ENCODE measurements at places on chromosomes 7 and 10.

DNA sequence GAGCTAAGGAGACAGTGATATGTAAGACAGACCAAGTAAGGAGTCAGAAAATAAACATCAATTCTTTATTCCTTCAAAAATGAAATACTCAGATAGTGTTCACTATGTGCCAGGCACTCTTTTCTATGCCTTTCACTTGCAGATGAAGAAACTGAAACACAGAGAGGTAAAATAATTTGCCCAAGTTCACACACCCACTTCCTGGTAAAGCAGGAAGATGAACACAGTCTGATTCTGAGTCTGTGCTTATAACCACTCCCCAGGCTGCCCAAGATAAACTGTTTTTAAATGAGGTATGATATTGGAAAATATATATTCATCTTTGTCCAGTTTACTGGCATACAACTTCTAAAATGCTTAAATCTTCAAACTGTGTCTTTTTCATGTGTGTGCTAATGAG lies 294.4 kb upstream of the NPVF start:
- DNase-seq: no peak

DNA sequence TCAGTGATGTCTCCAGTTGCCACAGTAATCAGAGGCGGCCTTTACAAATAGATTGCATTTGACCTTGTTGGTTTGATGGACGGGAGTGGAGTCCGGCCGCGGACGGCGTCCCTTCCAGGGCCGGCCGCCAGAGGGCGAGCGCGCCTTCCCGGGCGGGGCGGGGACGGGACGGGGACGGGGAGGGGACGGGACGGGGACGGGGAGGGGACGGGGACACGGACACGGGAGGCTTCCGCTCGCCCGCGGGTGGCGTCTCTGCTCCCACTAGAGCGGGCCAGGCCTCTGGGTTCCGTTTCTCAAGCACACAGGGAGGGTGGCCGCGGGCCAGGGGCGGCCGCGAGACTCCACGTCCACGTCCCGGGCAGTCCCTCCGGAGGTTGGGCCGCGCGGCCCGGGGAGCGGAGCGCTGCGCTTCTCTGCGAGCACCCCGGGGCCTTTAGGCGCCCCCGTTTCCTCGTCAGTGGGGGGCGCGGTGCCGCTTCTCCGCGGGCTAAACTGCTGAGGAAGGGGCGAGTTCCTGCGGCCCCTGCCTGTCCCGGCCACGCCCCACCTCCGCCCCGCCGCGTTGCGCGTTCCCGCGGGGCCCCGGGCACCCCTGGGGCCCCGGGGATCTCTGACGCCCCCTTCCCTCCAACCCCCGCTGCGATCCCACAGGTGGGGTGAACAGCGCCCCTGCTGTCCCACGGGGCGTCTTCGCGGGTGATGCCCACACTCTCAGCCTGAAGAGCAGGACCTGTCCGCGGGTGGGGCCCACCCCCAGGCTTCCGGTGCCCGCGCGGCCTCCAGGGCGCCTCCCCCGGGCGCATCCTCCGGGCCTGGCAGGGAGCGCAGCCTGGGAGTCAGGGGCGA lies 84.2 kb upstream of the MKI67 start:
- DNase-seq: peak; percentile 26

GRCh38 chr7:32102432-32102873 lies 32.2 kb upstream of the PDE1C start:
- DNase-seq: no peak

DNA sequence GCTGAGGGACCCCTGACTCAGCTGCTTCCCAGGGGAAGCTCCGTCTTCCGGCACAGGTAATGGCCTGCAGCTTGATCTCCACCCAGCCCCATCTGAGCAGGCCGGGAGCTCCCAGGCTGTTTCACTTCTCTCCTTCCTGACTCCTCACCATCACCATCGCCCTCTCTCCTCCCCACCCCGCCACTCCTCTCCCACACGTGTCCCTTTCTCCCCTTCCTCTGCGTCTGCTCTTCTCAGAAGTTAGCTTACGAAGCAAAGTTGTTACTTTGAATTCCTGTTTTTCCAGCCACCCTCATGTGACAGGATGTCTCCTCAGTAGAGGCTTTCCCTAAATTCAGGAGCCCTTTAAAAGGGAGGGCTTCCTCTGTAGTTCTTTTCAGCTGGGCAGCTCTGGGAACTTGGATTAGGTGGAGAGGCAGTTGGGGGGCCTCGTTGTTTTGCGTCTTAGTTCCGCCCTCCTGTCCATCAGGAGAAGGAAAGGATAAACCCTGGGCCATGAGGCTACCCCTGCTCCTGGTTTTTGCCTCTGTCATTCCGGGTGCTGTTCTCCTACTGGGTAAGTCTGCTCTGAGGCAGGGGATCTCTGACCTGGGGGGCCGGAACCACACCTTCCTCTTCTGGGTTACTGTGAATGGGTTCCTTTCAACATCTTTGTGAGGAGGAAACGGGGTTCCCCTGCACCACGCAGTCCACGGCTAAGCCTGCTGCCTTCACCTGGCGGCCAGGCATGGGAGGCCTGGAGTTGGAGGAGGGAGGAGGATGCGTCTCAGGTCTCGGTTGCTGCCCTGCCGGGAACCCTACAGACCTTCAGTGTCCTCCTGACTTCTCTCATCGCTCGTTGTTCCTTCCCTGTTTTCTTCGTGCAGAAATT lies at the start of gene MRC1:
Gene MRC1 (plus strand): TSS at position 378 of the 871 bp plus-strand sequence. CDS start 118 bp downstream, at position 496.
- DNase-seq: no peak

- no peak for DNase-seq
Observed at GRCh38 chr10:85152496-85152895, 824.1 kb downstream of the CCSER2 start.

DNA sequence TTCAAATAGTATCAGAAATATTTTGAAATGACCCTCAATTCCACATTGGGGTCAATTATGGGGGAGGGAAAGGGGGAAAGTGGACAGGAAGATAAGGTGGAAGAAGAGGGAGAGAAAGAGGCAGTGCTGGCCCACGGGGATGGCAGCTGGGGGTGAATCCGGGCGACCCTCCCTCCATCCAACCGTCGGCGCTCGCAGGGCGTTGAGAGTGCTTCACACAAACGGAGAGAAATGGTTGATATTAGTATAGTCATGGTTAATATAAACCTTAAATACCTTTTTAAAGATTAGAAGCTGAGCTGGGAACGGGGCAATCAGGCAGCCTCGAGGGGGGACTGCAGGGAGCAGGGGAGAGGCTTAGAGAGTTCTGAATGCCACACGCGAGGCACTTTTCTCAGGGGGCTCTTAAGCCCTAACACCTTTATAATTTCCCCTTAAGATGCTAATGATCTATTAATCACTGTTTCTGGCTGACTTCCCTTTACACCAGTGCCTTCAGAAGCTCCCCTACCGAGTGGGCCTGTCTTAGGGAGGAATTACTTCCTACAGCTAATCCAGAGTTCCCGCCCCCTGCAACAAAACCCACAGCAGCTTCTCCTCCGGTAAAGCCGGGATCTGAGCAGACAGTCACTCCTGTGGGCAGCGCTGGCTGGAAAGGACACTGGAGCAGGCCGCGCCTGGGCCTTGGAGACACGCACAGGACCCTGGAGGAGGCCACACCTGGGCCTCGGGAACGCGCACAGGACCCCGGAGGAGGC lies 39.5 kb downstream of the PRKAG2 start:
- DNase-seq: no peak

DNA sequence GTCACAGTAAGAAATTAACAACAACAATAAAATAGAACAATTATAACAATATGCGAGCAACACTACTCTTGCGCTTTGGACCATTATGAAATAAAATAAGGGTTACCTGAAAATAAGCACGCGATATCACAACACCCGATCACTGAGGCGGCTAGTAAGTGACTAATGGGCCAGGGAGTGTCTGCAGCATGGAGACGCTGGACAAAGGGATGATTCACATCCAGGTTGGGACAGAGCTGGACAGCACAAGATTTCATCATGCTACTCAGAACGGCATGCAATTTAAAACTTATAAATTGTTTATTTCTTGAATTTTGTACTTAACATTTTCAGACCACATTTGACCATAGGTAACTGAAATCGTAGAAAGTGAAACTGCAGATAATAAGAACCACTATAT lies 15.6 kb downstream of the HIBADH start:
- no peak for DNase-seq

- DNase-seq: no peak
Observed at GRCh38 chr10:102581981-102582580, 62.2 kb upstream of the TRIM8 start.
